Stimulated activated CD4-positive, alpha-beta T cell treated with anti-CD3 and anti-CD28 coated beads, Interleukin-1b, Interleukin-23, amount 100 ng/mL, for 24 hours (primary cell): ENCODE measurements at places on chromosomes 1 and 21.

DNA sequence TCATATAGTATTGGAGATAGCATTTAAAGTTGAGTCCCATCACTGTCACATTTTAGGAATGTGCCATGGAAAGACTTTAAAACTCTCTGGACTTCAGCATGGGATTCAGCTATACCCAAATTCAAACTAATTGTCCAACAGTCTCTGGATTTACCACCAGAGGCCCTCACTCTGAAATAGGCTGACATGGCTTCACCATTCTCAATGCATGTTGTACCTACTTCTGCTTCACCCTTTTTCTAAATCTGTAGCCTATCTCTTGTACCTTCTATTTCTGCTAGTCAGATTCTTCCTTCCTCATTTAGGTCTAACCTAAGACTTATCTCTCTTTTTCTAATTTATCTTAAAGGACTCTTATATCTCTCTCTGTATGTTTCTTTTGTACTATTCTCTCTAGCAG is 512.7 kb upstream of the ZRANB2 start:
- no peak for DNase-seq

GRCh38 chr1:204348722-204349121 is 11.0 kb downstream of the PLEKHA6 start:
- DNase-seq: no peak

- no peak for DNase-seq
These were observed 102.0 kb upstream of the CHODL start for GRCh38 chr21:18142655-18143054.

DNA sequence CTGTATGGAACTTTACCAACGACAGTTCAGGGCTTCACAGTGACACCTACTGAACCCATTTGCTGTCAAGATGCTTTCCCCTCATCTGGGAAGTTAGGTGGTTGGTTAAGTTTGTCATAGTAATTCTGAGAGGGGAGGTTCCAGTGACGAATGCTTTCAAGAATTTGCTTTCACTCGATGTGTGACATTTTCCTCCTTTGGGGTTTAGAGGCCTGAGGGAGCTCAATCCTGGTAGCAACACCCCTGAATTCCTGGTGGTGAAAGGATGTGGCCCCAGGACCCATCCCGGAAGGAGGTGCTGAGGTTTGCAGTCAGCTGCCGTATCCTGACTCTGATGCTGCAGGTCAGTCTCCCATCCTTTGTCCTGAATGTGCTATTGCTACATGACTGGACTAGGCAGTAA is 2.8 kb downstream of the PIGV start:
- DNase-seq: no peak

GRCh38 chr1:67683316-67683715 is 1.7 kb upstream of the GADD45A start:
- no peak for DNase-seq

DNA sequence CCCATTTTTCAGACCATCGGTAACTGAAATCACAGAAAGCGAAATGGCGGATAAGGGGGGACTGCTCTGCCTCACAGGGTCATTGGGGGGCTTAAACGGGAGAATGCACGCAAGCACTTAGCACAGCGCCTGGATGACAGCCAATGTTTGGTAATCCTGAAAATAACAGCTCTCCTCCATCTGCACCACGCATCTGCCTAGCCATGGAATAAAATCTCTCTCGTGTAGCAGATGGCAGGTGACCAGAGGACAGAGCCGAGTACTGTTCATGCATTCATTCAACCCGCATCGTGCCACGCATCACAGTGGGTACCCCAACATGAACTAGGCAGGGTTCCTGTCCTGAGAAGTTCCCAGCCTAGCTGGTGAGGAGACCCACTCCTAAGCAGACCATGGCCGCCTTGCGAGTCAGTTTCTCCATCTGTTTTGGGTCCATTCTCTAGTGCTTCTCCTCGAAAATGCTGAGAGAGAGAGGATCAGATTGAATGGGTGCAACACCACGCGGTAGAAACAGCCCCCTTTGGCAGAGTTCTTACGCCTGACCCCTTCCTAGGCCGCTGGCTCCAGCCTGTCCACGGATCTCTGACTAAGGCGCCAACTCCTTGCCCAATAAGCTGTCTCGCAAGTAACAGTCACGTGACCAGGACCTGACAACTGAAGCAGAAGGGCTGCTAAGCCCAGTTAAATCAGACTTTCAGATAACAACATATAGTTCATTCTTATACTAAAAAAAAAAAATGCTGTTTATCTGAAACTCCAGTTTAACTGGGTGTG is 7.3 kb downstream of the SLC1A7 start:
- no peak for DNase-seq

DNA sequence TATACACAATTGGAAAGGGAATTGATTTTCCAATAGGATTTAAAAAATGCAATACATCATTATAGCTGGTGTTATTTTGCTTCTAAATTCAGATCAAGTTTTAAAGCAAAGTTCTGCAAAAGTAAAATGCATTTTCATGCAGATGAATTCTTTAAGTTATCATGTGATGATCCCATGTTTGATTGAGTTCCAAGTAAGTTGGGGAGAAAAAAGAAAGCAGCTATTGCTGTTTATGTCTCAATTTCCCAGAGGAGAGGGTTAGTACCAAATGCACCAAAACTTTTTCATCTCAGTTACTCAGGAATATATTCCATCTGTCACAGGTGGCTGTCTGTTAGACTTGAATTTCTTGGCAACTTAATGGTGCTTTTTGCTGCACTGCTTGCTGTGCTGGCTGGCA is 29.7 kb downstream of the HSPA13 start:
- no peak for DNase-seq

DNA sequence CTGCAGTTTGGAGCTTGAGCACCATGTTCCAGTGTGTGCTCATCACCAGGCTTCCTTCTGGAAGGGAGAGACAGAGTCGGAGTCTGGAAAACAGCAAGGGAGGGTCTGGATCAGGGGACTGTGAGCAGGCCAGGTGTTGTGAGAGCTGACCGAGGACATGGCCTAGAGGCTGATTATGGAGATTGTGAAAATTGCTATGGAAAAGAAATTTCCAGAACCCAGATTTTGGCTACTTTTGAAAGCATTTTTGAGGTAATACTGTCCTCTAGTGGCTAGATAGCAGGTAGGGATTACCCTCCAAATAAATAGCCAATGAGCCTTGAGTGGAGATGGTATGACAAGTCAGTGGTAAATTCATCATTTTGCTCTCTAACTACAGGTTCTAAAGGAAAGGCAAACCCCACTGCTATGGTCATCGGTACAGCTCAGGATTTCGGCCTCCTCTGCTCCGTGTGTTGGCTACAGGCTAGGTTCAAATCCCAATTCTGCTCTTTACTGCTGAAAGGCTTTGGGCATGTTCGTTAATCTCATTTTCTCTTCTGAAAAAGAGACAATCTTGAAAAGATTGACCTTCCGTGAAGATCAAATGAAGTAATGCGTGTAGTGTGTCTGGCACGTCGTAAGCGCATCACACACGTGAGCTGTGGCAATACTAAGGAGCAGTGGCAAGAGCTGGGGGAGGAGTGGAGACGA is 1.0 kb upstream of the HAO2 start:
- no peak for DNase-seq

DNA sequence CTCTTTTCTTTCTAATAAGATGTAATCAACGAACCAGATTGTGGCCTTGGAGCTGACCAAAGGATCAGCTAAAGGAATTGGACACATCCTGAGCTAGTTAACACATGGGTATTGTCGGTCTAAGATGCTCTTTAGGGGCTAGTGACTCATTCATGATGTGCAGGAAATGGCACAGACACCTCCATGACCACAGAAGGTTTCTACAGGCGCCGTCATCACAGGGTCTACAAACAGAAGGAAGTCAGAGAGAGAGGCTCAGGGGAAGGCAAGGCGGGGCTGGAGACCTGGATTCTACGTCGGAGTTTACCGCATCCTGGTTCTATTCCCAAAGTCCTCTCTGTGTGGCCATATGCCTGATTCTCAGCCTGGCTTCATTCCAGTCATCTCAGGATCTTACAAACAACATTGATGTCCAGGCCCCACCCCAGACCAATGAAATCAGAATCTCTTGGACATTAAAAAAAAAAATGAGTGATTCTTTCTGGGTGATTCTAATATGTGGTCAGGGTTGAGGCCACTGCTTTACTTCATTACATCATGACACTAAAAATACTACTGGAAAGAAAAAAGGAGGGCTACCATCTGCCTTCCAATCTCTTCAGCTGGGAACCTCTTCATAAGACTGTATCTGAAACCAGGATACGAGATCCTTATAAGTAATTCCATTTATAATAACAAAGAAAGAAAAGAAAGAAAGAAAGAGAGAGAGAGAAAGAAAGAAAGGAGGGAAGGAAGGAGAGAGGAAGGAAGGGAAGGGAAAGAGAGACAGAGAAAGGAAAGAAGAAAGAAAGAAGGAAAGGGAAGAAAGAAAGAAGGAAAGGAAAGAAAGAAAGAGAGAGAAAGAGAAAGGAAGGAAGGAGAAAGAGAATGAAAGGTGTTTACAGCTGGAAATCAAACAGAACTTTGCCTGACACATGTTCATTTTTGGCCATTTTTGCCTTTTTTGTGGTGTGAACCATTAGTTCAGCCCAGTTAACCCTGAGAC is 11.6 kb upstream of the KCNJ15 start:
- peak; percentile 17 for DNase-seq

GRCh38 chr1:159170639-159171038 is 776 bp upstream of the CADM3 start:
- DNase-seq: no peak
